Tibial nerve (tissue), 4 donors: ENCODE measurements at places on chromosomes 2 and 18. TPM values are rescaled to one million over a fixed set of nuclear protein-coding genes. Genes with fewer than 3 reads are reported as not detected.
A peak's percentile ranks its signal among the peaks of the same experiment; 100 is the strongest.

- no peak for DNase-seq
Observed at GRCh38 chr2:215436705-215437565, 1.1 kb upstream of the FN1 start.

DNA sequence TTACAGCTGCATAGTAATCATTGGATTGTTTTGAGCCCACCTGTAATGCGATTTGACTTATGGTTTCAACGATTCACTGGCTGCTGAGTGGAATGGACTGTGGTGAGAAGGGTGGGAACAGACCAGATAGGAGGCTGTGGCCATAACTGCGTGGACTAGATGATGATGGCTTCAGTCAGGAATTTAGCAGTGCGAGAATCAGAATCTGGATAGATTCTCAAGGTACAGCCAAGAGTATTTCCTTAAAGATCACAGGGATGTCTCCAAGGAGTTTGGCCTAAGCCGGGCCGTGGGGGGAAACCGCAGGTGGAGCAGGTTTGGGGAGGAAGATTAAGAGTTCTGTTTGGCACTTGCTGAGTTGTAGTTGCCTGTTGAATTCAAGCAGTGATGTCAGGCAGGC is 44.0 kb upstream of the CHMP1B start:
- no peak for DNase-seq

The SEMA4F gene
- total RNA-seq = 11.1 TPM

DNA sequence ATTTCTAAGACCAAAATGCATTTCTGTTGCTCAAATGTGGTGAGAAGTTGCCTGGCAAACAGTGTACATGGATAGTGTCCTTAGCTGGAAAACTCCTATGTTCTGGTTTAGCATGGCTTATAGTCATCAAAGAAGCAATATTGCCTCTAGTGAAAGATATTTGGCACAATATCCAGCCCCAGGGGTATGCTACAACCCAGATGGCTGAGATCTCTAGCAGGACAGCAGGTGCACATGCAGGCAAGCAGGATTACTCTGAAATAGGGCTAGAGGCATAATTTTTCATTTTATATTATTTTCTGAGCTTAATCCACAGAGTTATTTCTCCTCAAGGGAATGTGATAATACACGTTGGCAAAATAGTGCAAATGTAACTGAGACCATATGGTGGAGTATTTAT is 34.0 kb downstream of the CCDC195 start:
- no peak for DNase-seq

- no peak for DNase-seq
Observed at GRCh38 chr2:70926042-70926441, 9.7 kb upstream of the ATP6V1B1 start.

GRCh38 chr2:210128961-210129360 is 42.2 kb downstream of the KANSL1L start:
- no peak for DNase-seq

- DNase-seq = no peak
Observed at GRCh38 chr2:137380610-137381009, 583.7 kb upstream of the HNMT start.

GRCh38 chr2:149152469-149152953 is 114.0 kb downstream of the LYPD6B start:
- DNase-seq = no peak

- no peak for DNase-seq
Observed at GRCh38 chr2:70085711-70086277, 1.5 kb upstream of the PCBP1 start.

The CTAGE1 gene
- total RNA-seq = not detected

GRCh38 chr2:61854564-61855317 is 881 bp upstream of the FAM161A start:
- peak; percentile 88 for DNase-seq

GRCh38 chr2:26333293-26333692 is 12.7 kb upstream of the SELENOI start:
- DNase-seq = no peak

The CAPN14 gene
- total RNA-seq = not detected

The NYAP2 gene
- total RNA-seq = under 0.01 TPM

GRCh38 chr18:25029802-25030201 is 322.2 kb downstream of the ZNF521 start:
- no peak for DNase-seq

- no peak for DNase-seq
Observed at GRCh38 chr2:106176446-106177099, 17.5 kb downstream of the UXS1 start.

- DNase-seq = no peak
Observed at GRCh38 chr2:138814123-138814898, 34.1 kb upstream of the NXPH2 start.

The RAB1A gene
- total RNA-seq = 75.2 TPM

The CASP10 gene
- 9.6 TPM for total RNA-seq

DNA sequence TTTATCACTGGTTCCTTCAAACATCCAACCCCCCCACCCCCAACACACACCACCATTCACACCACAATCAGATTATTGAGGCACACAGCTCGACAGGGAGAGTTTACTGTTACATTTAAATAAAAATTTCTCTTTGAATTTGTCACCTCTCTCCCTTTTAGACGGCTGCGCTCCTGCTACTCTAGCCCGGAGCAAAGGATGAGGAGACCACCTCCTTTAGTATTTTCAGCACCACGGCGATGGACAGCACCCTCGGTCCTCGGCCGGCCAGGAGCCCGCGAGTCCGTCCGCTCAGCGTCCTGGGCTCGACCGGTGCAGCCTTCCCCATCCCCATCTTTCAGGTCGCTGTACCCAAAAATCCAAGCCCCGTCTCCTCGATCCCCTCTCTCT is 892 bp downstream of the CELF4 start:
- no peak for DNase-seq

- no peak for DNase-seq
Observed at GRCh38 chr2:127360242-127360641, 27.5 kb downstream of the MAP3K2 start.

The TMEM17 gene
- total RNA-seq = 1.7 TPM

DNA sequence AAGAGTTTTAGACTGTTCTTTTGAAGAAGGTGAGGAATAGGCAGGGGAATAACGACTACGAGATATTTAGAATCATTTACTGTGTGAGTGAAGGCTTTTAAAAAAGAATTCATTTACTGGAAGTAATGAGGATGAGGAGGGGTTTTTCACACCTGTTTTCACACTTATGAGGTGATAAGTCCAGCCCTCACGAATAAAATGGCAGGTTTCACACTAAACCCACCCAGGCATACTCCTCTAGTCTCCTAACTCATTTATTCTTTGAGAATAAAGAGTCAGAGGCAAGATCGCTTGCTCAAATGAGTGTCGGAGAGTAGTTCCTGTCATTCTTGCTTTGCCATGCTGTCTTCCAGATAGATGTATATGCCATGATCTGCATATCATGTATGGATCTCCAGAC is 79.0 kb upstream of the ZEB2 start:
- no peak for DNase-seq

- DNase-seq = no peak
Observed at GRCh38 chr2:189865826-189866225, 81.6 kb downstream of the PMS1 start.

The ABCB11 gene
- total RNA-seq = 0.63 TPM

GRCh38 chr2:58921676-58922075 is 680.6 kb upstream of the FANCL start:
- no peak for DNase-seq
